DMS79 treated with DMSO at 0.1 percent for 48 hours (cell line): ENCODE measurements at places on chromosomes 6 and 20.

- no peak for DNase-seq
Measured at GRCh38 chr6:16305246-16305725, 66.9 kb downstream of the GMPR start.

DNA sequence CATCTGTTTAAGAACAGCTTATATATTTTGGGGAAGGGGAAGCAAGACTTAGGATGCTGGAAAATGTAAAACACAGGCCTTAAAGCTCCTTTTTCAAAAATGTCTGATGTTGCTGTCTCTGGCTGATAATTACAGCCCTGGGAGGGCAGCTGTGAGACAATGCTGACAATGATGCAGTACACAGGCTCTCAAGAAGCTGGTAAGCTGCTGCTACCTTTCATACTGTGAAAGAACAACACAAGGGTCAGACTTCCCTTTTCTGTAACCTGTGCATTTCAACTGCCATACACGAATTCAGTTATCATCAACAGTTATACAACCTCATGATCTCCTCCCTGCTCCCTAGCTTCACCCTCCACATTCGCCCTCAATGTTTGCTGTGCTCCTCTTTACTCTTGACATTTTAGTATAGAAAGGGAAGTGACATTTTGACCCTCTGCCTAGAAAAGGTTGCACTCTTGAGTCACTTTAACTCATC is 25.2 kb downstream of the MAP7 start:
- no peak for DNase-seq

DNA sequence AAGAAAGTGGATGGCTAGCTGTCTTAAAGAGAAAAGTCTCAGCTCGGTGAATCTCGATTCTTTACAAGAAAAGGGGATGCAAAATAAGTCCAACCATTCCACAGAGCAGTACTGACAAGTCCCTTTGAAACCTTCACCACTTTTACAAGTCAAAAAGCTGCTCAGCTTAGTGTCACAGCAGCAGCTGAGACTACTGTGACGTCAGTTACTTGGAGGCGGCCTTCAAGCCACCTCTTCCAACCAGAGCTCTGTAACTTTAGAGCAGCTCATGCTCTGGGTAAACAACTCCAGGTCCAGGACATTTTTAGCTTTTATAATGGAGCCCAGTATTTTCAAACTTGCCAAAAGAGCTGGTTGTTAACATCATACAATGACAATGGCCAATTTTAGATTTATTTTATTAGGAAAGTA is at the start of gene KIAA0408:
Gene KIAA0408, minus strand, starts transcription at position 159 of the 411 bp plus-strand sequence. CDS start 5,408 bp downstream, outside the sequence.
- DNase-seq, result no peak

DNA sequence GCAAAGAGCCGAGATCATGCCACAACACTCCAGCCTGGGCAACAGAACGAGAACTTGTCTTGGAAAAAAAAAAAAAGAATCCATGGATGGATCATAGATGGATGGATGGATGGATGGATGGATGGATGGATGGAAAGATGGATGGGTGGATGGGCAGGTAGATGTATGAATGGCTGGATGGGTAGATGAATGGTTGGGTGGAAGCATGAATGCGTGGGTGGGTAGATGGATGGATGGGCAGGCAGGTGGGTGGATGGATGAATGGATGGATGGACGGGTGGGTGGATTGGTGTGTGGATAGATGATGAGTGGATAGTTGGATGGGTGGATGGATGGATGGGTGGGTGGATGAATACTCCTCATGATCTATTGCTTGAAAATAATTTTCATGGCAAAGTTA is 1.4 kb downstream of the JPH2 start:
- no peak for DNase-seq

GRCh38 chr20:33917831-33918525 is 75.7 kb upstream of the RALY start:
- DNase-seq, result no peak

DNA sequence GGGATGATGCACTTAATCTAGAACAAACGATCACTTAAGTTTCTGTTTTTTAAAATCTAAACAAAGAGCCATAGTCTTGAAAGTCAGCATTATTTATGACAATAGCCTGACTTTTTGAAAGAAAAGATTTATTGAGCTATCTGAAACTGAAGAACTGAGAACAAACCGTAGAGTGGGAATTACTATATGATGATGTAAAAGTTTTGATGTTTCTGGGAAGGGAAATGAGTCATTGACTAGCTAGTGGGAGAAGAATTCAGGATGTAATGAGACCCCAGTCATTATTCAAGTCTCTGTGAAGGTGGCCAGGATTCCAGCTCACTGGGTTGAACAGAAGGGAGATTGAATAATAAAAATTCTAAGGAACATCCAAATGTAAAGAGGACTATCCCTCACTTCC is 83.4 kb upstream of the FABP7 start:
- DNase-seq, result no peak

- no peak for DNase-seq
Measured at GRCh38 chr20:38900606-38901005, 25.6 kb upstream of the FAM83D start.

- no peak for DNase-seq
Measured at GRCh38 chr20:54086507-54087039, 16.2 kb upstream of the BCAS1 start.

GRCh38 chr6:43910638-43911353 is 140.8 kb downstream of the VEGFA start:
- no peak for DNase-seq
